ENCODE measurements at places on chromosomes 1 and 21.

DNA sequence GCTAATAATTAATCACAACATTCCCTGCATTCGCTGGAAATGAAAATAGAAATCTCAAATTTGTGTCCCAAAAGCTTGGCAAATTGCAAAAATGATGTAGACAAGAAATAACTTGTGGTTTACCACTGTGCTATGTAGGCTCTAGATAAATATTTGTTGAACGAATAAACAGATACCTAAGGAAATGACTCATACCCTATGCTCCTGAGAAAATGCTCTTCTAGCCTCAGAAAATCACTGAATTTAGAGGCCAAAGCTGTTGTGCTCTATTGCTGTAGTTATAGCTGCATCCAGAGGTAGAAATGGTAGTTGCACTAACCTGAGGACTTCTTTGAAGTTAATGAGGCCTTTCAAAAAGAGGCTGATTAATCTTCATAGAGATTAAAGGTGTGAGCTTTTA is 142.0 kb upstream of the ZNHIT6 start:
- peak; percentile 86 for DNase-seq

DNA sequence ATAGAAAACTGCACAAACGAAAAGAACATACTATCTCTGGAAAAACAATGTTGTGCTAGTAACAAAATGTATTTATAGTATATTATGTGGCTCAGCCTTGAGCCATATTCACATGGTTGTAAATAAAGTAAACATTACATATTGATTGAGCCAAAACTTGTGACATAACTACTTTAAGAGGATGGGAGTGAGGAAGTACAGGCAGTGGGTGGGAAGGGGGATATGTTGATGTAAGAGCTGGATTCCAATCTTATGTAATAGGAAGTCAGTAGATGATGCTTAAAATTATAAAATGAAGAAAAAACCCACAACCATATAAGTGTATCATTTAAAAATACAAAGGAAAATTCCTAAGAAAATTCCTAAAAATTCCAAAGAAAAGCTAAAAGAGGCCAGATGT is 42.7 kb downstream of the RHOU start:
- no peak for DNase-seq

GRCh38 chr1:6358757-6359201 is 34.8 kb downstream of the ACOT7 start:
- peak; percentile 27 for DNase-seq

DNA sequence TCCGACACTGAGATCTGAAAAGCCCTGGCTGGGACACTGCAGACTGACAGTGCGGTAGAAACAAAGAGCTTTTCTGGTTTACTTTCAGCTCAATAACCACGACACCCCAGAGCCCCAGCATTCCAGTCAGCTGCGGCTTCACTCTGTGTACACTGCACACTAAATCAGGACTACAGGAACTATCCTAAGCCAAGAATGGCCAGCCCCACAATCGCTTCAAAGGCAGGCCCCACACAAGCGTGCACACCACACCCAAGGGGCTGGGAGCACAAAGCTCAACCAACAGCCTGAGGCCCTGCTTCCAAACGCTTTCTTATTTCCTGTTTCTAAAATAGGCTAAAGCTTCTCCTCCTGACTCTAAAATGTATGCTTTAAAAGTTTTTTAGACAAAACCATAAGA is 28.4 kb downstream of the URB1 start:
- DNase-seq, result no peak

GRCh38 chr1:186409091-186409490 is 33.5 kb downstream of the ODR4 start:
- DNase-seq, result no peak

- DNase-seq, result no peak
These were observed 615.2 kb downstream of the MATN1 start for GRCh38 chr1:30108186-30108585.

DNA sequence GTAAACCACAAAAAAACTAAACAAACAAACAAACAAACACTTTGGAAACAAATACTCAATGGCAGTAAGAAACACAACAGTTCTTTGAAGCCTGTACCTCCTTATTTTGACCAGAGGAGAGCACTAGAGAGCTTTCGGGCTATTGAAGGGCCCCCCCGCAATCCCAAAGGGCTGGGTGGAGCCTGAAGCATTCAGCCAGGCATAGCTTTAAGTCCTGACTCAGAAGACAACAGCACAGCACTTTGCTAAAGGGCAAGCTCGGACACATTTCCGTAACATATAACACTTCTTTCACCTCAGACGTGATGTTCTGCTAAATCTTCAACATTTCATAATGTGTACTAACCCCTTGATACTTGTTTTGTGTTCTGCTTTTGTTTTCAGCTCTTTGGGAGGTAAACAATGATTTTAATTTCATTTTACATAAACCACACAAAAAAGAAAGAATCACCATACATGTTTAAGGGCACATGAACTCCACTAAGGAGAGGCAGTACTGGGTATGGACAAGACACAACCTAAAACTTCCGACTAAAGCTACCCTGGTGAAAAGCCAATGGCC is 9.7 kb upstream of the SHCBP1L start:
- peak; percentile 90 for DNase-seq

DNA sequence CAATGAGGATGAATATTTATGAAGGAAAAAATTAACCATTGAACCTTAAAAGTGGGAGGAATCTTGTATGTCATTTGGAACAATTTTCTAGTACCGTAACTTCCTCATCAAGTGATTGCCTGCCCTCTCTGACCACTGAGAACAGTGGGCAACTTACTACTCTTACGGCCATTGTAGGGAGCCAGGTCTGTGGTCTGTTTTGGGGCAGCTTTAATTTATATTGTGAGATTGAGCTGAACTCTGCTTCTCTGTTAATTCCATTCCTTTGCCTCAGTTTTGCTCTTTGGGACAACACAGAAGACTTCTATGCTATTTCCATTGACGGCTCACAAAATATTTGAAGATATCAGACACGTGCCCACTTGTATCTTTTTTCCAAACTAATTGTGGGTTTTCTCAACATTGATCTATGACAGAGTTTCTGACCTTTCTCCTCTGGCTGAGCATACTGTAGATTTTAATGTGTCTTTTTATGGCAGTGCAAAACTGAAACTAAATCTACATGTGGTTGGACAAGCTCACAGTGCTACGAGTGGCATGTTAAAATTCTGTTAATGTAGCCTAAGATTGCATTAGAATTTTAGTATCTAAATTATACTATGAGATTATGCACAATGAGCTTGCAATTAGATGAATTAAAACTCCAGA is 27.8 kb upstream of the ZNF281 start:
- no peak for DNase-seq

Measured in EL (cell line).